ENCODE measurements at places on chromosomes 5 and 9.
A peak's percentile ranks its signal among the peaks of the same experiment; 100 is the strongest.

DNA sequence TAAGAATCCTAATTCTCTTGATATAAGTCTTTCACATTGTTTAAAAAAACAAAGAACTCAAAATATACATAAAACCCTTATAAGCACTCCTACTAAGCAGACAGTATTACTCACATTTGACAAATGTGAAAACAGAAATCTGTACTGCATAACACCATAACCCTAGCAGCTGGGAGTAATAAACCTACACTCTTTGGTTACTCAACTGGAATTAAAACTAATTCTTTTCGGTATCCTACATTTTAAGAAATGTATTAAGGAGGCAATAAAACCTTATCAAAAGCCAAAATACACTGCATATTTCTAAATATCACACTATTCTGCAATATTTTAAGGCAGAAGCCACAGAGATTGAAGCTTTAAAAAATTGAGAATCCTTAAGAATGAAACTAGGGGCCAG is 6.8 kb downstream of the AUH start:
- H3K27ac ChIP-seq, result no peak overlapping the region
- H3K4me1 ChIP-seq, result no peaks in the 10 kb centered on the region
- H3K36me3 ChIP-seq, result peaks cover 68% of the 10 kb centered on the region
- no peak for DNase-seq

GRCh38 chr9:69186841-69187611 is 12.9 kb downstream of the TJP2 start:
- H3K27ac ChIP-seq, result peak overlapping the region; percentile 55
- H3K4me1 ChIP-seq, result peaks cover 42% of the 10 kb centered on the region
- peaks cover 2% of the 10 kb centered on the region for H3K36me3 ChIP-seq
- no peak overlapping the region for H3K4me3 ChIP-seq
- peak; percentile 68 for DNase-seq
- no peaks in the 10 kb centered on the region for H3K27me3 ChIP-seq

DNA sequence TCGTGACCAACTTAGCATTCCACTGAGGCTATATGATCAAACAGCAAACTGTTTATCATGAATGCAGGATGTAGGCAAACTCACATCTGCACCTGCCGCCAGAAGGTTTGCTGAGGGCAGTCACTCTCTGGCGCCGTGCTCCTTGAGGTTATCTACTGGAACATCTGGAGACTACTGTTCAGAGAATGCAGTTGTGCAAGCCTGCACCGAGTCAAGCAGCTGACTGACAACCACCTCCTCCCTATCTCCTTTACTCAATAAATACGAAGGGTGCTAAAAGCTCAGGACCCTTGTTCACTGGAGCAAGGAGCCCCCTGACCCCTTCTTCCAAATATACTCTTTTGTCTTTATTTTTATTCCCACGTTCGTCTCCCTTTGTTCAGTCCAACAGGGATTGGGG is 27.1 kb downstream of the CCDC125 start:
- H3K36me3 ChIP-seq, result peaks cover 16% of the 10 kb centered on the region
- H3K27me3 ChIP-seq, result no peaks in the 10 kb centered on the region
- H3K4me3 ChIP-seq, result no peak overlapping the region
- no peak overlapping the region for H3K27ac ChIP-seq
- peaks cover 9% of the 10 kb centered on the region for H3K4me1 ChIP-seq
- DNase-seq, result no peak

DNA sequence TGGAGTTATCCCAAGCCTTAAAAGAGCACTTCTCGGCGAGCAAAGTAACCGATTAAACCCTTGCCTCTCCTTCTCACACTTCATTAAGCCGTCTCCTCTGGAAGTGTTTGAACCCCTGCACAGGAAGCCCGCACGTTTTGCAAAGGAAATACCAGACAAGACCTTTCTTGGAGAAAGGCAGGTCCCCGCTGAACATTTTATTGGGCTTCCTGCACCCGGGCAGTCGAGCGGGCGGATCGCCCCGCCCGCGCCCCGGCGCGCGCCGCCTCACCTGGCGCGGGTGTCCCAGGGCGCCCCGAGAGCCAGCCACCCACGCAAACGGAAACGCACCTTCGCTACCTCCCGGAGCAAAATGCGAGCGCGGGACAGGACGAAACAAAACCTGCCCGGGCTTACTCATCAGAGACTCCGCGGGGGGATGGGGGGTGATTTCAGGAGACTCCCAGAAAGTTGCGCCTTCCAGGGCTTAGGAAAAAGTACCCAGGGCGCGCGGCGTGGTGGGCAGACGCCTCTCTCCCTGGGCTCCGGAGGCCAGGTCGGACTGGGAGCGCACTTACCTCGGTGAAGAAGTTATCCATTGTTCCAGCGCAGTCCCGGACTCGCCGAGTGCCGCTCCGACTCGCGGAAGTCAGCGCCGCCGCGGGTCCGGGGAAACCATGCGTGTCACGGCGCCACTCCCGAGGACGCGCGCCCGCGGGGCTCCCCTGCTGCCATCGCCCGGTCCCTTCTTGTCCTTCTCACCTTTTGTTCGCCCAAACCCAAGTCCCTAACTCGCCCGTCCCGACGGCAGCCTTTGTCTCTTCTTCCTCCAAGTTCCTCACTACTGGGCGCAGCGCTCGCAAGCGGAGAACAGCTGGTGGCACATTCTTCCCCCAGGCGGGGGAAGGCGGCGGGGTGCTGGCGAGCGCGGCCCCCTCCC is 598 bp downstream of the MYO10 start:
- no peaks in the 10 kb centered on the region for H3K36me3 ChIP-seq
- H3K27ac ChIP-seq, result no peak overlapping the region
- H3K4me1 ChIP-seq, result no peaks in the 10 kb centered on the region
- H3K4me3 ChIP-seq, result peak overlapping the region; percentile 26
- no peak for DNase-seq

DNA sequence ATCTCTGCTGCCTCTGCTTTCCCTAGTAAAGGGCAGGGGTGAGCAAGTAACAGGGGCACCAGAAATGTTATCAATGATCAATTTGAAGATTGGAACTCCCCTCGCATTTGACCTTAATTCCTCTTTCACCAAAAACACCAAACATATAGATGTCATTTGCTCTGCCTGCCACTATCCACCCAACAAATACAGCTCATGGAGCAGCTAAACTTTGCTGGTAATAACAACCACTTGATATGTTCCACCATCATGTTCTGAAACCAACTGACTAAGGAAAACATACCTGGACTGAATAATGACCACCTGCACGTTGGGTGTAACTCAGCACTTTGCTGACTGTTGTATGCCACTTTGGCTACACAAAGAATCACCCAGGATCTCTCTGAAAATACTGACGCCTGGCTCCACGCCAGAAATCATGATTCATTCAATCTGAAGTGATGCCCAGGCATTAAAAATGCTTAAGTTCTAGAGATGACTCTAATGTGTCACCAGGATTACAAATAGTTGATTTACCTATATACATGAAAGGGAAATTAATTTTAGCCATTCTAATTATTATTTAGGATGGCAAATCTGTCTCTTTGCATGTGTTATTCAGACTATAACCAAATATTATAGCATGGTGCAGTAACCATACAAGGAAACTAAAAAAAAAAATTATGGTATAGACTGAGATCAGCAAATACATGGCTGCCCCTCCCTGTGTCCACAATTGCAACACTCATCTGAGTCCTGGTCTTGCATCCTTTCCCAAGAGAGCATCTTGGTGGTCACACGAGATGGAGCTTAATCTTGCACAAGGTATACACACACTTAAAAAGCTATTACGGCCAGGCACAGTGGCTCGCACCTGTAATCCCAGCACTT is 43.1 kb upstream of the TTC39B start:
- H3K4me3 ChIP-seq, result no peak overlapping the region
- no peak for DNase-seq
- H3K27me3 ChIP-seq, result no peaks in the 10 kb centered on the region
- no peak overlapping the region for H3K27ac ChIP-seq

GRCh38 chr9:70119786-70120185 is 76.1 kb downstream of the MAMDC2 start:
- no peak overlapping the region for H3K27ac ChIP-seq
- H3K4me3 ChIP-seq, result no peak overlapping the region
- no peaks in the 10 kb centered on the region for H3K36me3 ChIP-seq
- DNase-seq, result no peak

- H3K27ac ChIP-seq, result no peak overlapping the region
- DNase-seq, result no peak
- H3K36me3 ChIP-seq, result no peaks in the 10 kb centered on the region
- no peak overlapping the region for H3K4me3 ChIP-seq
- H3K4me1 ChIP-seq, result no peaks in the 10 kb centered on the region
Observed at GRCh38 chr5:84378420-84378819, 6.3 kb downstream of the EDIL3 start.

DNA sequence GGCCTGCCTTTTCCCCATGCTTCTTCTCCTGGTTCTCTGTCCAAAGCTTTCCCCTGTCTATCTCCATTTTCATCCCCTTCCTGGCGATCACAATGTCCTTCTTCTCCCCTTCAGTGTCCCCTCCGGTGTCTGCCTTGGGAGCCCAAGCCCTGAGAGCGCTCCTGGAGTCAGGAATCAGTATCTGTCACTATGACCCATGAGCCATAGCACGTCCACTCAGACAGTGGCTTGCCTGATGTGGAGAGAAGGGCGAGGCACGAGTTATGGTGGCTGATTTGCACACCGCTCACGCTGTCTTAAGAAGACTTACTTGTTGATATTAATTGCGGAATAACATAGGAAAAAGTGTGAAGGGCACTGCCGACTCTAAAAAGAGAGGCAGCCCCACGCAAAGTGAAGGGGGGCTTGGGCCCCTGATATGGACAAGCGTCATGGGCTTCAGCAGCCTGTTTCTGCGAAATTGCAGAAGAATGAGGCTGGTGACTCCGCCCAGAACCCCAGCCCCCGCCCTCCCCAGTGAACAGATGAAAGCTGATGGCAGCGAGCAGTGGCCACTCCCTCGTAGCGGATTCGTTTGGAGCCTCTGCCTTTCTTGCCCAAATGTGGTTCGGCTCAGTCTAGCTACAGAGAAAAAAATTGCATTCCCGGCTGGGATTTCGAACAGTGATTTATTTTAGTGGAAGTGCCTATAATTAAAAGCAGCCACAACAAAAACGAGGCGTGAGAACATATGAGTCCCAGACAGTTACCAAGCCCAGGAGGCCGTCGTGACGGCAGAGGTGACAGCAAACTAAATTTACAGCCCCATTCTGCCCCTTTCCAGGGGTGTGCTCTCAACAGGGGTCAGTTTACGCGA is 149.8 kb downstream of the ICE1 start:
- H3K36me3 ChIP-seq, result no peaks in the 10 kb centered on the region

Measured in K562 (cell line).